ENCODE measurements at places on chromosomes 6 and 20. TPM values are rescaled to one million over a fixed set of nuclear protein-coding genes. Genes with fewer than 3 reads are reported as not detected.

GRCh38 chr20:39029364-39029763 is 67.2 kb downstream of the DHX35 start:
- H3K27me3 ChIP-seq, result no peaks in the 10 kb centered on the region
- no peaks in the 10 kb centered on the region for H3K4me1 ChIP-seq
- peaks cover 11% of the 10 kb centered on the region for H3K36me3 ChIP-seq
- no peak overlapping the region for H3K27ac ChIP-seq
- H3K4me3 ChIP-seq, result no peak overlapping the region

DNA sequence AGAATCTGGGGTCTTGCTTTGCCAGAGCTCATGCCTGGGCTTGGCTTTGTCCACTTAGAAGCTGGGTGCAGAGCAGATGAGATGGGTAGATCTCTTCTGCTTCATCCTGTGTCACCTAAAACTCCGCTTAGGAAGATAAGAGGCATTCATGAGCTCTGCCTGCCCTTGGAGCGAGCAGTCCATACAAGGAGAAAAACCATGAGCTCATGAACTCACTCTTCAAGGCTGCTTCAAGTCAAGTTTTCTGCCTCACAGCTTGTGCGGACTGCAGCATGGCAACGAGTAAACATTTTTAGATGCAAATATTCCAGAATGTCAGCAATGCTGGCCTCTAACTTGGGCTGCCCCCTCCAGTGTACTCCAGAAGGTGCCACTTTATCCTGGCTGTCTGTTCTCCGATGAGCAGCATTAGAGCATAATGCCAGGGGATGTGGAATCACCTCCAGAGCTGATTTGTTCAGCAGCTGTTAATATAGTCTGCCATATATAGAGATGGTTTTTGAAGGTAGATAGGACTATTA is 10.7 kb upstream of the UQCC2 start:
- DNase-seq, result no peak
- no peak overlapping the region for H3K27ac ChIP-seq

DNA sequence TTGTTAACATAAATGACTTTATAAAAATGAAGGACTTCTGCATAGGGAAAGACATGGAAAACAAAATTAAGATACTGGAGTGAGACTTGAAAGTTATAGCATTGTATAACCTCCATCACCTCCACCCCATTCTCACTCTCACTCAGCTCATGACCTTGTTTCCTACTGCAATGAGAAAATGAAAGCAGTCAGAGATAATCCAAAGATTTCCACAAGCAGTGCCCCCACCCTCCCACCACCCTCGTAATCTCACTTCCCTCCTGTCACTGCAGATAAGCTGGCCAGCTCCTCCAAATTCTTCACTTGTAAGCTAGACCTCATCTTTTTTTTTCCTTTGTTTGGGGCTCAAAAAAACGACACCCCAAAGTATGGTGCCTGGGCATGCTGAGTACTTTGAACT is 52.9 kb upstream of the PROKR2 start:
- no peaks in the 10 kb centered on the region for H3K4me1 ChIP-seq
- no peak overlapping the region for H3K4me3 ChIP-seq
- H3K27me3 ChIP-seq, result no peaks in the 10 kb centered on the region
- no peak overlapping the region for H3K27ac ChIP-seq
- DNase-seq, result no peak

DNA sequence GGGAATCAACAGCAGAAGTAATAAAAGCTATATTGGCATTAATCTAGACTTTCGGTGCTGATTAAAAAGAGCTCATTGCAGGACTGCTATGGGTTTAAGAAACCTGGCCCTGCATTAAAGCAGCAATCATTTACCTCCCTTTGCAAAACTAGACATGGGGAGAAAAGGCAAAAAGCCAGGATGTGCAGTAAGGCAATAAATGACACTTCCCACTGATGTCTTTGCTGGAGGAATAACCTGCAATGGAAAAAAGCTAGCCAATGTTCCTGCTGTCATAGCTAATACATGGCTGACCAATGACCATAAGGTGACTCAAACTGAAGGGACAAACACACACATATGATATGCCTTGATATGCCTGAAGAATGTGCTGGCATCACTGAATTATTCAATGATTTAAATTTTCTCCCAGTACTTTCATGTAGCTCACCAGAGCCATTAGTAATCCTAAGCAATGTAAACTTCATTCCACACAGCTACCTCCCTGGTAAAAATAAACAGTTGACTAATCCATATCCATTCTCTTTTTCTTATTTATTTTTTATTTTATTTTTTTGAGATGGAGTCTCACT is 8.7 kb downstream of the DNAAF9 start:
- no peak overlapping the region for H3K27ac ChIP-seq
- H3K27me3 ChIP-seq, result no peaks in the 10 kb centered on the region
- no peaks in the 10 kb centered on the region for H3K4me1 ChIP-seq
- H3K36me3 ChIP-seq, result no peaks in the 10 kb centered on the region

GRCh38 chr20:25090492-25091429 is 8.8 kb upstream of the VSX1 start:
- H3K4me1 ChIP-seq, result no peaks in the 10 kb centered on the region
- H3K4me3 ChIP-seq, result no peak overlapping the region
- no peaks in the 10 kb centered on the region for H3K36me3 ChIP-seq
- DNase-seq, result no peak
- H3K27ac ChIP-seq, result no peak overlapping the region
- no peaks in the 10 kb centered on the region for H3K27me3 ChIP-seq

The FRMD1 gene
- 0.15 TPM for total RNA-seq

The C6orf47 gene
- 22.4 TPM for total RNA-seq

Measured in Panc1 (cell line).